ENCODE measurements at places on chromosomes 12 and 14.

DNA sequence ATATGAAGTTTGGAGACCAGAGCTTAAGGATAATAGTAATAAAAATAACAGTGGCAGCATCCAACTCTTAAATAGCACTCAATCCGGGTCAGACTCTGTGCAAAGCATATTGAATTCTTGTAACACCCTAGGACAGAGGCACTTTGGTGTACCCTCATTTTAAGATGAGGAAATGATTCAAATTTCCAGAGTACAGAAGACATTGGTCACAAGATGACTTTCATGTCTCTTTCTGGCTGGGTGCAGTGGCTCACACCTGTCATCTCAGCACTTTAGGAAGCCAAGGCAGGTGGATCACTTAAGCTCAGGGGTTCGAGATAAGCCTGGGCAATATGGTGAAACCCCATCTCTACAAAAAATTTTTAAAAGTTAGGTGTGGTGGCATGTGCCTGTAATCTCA, 235.8 kb downstream of the SLC15A4 start:
- DNase-seq = no peak

GRCh38 chr14:75404847-75405246, 23.0 kb upstream of the JDP2 start:
- DNase-seq = no peak

GRCh38 chr12:43501703-43502102, 50.3 kb downstream of the ADAMTS20 start:
- no peak for DNase-seq

- no peak for DNase-seq
Observed at GRCh38 chr12:54641554-54641953, 6.6 kb downstream of the DCD start.

All from adrenal gland (tissue), 19 donors.